ENCODE measurements at places on chromosomes 16 and 17.

GRCh38 chr16:81686391-81687130 lies 92.5 kb upstream of the PLCG2 start:
- DNase-seq: no peak

GRCh38 chr16:12157517-12158093 lies 181.1 kb downstream of the SNX29 start:
- no peak for DNase-seq

DNA sequence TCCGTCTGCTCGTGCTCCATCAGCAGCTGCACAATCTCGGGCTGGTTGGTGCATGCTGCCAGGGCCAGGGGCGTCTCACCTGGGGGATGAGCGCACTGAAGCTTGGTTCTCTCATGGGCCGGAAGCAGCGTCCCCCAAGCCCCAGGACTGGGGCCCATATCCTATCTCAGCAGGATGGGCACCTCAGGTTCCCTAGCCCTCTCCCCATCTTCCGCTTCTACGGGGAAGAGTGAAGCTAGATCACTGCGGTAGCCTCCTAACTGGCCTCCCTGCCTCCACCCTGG lies 24.8 kb downstream of the TRPV3 start:
- DNase-seq: no peak

GRCh38 chr16:52805559-52806168 lies 247.0 kb downstream of the CHD9NB start:
- DNase-seq: no peak

- no peak for DNase-seq
These were observed 42.3 kb upstream of the MTSS2 start for GRCh38 chr16:70728150-70728549.

- DNase-seq: no peak
These were observed 17.9 kb downstream of the NDUFAB1 start for GRCh38 chr16:23578101-23578830.

GRCh38 chr16:73399997-73400396 lies 352.1 kb upstream of the ZFHX3 start:
- no peak for DNase-seq

GRCh38 chr17:29663155-29663554 lies 40.4 kb upstream of the CORO6 start:
- DNase-seq: no peak

- peak; percentile 69 for DNase-seq
These were observed 1.3 kb upstream of the MYO1D start for GRCh38 chr17:32878211-32878610.

DNA sequence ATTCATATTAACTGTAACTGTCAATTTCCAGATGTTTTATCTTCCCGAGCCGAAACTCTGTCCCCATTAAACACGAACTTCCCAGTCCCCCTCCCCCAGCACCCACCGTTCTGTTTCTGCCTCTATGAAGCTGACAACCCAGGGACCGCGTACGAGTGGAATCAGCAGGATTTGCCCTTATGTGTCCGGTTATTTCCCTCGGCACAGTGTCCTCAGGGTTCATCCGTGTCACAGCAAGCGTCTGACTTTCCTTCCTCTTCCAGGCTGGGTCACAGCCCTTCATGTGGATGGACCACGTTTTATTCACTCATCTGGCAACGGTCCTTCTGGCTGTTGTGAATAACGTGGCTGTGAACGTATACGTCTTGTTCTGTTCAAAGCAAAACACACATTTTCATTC lies 31.3 kb downstream of the METRNL start:
- DNase-seq: no peak

DNA sequence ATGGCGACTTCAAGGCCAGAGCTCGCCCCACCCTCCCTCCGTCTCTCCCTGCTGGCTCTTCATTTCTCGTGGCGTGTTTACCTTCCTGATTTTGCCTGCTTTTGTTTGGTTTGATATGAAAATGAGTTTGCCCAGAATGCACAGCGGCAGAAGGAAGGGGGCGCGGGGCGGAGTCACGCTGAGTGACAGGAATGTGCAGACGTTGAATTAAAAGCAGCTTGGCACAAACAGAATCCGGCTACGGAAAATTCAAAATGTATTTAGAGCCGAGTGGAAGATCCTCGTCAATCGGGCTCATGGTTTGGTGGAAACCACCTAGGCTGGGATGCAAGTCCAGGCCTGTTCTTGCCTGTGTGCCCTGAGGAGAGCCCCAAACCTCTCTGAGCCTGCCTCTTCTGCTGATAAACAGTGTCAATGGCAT lies 102.7 kb downstream of the SDK2 start:
- no peak for DNase-seq

- no peak for DNase-seq
These were observed 69.4 kb downstream of the RPH3AL start for GRCh38 chr17:282912-283882.

DNA sequence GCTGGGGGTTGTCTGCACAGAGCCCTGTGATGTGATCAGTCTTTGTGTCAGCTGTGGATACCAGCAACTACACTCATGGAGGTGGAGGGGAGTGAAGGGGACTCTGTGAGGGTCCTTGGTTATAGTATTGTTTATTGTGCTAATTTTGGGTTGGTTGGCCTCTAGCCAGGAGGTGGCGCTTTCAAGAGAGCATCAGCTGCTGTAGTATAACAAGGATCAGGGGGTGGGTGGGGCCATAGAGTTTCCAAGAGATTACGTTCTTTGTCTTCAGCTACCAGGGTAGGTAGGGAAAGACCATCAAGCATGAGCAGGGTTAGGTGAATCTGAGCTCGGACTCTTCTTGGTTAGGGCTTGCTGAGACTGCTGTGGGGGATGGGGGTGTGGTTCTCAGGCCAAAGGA lies 97.1 kb upstream of the HS3ST3A1 start:
- DNase-seq: no peak

- DNase-seq: no peak
These were observed 118.0 kb upstream of the RPL38 start for GRCh38 chr17:74085434-74085833.

Data from right atrium auricular region (tissue), 2 donors.